Activated CD4-positive, alpha-beta T cell treated with anti-CD3 and anti-CD28 coated beads for 1 hour (primary cell): ENCODE measurements at places on chromosomes 7 and 10.

DNA sequence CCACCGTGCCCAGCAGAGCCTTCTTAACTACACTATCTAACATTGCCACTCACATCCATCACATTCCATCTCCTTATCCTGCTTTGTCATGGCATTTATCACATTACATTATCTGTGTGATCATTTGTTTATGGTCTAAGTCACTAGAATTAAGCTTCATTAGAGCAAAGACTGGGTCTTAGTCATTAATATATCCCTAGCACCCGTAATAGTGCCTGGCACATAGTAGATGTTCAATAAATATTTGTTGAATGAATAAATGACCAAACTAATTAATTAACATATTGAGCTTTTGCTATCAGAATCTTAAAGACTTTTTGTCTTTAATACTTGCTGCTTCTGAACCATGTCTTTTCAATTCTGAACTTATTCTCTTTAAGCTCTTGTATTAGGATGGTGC lies 5.9 kb upstream of the COPG2 start:
- DNase-seq: no peak

- DNase-seq: no peak
Measured at GRCh38 chr10:78019264-78019663, 10.1 kb downstream of the POLR3A start.

DNA sequence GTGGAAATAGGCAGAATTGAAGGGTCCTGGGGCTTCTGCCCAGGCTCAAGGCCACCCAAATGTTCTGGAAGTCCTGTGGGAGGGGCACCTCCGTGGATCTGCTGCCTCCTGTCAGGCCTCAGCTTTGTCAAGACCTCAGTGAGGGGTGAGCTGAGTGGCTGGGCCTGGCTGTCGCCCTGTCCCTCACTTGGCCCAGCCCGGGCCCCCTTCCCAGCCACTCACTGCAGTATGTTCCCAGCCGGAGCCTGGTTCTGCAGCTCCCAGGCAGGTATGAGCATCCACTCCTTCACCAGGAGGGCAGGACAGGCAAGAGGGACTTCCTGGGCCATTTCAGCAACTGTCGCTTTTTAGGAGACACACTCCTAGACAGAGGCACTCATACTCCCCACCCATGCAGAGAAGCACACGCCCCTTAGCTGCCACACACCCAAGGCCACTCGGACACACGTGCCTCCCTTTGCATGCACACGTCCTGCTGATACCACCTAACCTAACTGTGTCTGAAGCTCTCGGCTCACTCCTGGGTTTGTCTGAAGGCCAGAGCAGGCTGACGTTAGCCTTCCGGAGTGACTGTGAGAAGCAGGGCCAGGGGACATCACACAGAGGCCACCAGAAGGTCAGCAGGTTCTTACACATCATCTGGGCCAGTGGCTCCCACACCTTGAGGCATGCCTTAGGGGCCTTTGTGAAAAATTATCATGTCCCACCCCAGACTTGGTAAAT lies 72.2 kb upstream of the COL13A1 start:
- DNase-seq: no peak

- no peak for DNase-seq
Measured at GRCh38 chr10:130923596-130923995, 387.9 kb downstream of the TCERG1L start.

- DNase-seq: no peak
Measured at GRCh38 chr7:5334671-5335070, 51.9 kb downstream of the SLC29A4 start.

DNA sequence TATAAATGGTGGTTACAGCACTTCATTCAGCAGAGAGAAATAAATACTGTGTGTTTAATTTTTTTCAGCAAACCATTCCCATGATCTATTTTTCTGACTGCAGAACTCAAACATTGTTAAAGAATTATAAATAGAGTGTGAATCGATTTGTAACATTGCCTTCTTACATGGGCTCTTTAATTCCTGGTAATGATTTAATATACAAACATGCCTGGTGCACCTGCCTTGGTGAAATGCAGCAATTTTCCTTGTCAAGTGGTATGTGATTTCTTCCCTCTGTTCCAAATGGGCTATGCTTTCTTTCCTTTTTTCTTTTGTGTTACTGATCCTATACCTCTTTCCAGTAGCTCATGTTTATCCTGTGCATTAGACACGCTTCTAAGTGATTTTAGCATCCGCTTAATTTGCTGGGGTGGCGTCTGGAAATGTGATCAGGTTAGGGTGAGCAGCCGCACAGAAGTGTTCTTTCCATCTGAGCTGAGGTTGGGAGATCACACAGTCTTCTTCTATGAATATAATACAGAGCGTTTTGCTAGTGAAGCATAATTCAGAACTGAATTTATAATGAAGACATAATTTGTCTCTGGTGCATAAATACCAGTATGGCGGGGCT lies 94.3 kb upstream of the ITGB1 start:
- DNase-seq: no peak

GRCh38 chr10:47317251-47317650 lies 5.0 kb upstream of the GDF2 start:
- no peak for DNase-seq

DNA sequence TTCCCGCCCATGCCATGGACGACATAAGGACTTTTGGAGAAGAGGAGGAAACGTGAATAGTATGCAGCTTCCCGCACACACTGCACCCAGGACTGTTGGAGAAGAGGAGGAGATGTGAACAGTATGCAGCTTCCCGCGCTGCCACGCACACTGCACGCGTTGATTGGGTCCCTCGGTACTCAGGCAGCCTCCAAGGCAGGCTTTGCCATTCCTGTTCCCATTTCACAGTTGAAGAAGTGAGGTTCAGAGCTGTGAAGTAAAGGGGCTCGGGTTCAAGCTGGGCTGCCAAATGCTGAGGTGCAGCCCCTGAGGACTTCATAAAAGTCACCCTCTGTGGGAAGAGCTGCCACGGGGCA lies 147.9 kb upstream of the FAM20C start:
- DNase-seq: no peak

- DNase-seq: no peak
Measured at GRCh38 chr10:66752714-66753113, 173.1 kb upstream of the LRRTM3 start.

DNA sequence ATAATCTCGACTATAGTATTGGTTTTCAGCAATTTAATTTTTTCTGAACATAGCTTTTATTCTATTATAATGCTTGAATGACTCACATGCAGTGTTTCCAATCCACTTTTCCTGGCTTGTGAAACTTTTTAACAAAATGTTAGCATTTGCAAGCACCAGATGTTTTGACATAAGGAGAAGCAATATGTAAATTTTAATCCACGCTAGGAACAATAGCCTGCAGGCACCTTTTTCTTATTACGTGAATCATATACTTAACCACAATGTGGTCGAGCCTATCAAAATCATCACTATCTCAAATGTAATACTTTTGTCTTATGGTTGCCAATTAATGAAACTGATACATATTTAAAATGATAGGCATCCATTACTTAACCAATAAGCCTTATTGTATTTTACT lies 97.1 kb downstream of the TFEC start:
- DNase-seq: no peak

DNA sequence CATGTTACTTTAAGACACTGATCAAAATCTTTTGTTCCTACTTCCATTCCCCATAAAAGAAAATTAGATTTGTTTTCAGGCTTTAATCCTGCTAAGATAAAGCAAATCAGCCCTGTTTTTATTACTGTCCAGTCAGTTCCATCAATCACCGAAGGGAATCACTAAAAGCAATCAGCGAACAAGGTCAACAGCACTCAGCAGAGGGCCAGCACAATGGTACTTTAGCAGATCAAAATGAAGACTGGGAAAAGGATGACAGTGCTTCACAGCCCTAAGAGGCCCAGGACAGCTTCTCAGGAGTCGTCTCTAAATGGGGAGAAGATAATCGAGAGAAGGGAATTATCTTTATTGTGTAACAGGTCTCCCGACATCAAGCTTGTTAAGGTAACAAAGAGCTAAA lies 32.7 kb downstream of the SEM1 start:
- DNase-seq: no peak

GRCh38 chr10:101189461-101190401 lies 39.5 kb downstream of the LBX1 start:
- DNase-seq: no peak

GRCh38 chr7:1616741-1617140 lies 46.9 kb upstream of the PSMG3 start:
- DNase-seq: no peak

DNA sequence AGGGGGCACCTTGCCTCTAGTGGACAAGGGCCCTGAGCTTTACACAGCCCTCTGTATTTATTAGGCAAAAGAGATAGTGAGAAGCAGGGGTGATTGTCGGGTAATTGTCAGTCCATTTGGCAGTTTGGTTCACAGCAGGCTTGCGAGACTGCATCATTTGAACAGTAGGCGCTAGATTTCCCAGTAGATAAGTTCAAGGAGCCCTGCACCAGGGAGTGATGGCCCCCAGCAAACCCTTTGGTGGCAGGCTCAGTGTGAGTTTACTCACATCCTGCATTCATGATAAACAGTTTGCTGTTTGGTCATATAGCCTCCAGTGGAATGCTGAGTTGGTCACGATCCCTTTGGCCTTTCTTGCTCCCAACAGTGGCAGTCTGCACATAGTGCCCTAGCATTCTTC lies 59.4 kb downstream of the MARCHF5 start:
- no peak for DNase-seq

DNA sequence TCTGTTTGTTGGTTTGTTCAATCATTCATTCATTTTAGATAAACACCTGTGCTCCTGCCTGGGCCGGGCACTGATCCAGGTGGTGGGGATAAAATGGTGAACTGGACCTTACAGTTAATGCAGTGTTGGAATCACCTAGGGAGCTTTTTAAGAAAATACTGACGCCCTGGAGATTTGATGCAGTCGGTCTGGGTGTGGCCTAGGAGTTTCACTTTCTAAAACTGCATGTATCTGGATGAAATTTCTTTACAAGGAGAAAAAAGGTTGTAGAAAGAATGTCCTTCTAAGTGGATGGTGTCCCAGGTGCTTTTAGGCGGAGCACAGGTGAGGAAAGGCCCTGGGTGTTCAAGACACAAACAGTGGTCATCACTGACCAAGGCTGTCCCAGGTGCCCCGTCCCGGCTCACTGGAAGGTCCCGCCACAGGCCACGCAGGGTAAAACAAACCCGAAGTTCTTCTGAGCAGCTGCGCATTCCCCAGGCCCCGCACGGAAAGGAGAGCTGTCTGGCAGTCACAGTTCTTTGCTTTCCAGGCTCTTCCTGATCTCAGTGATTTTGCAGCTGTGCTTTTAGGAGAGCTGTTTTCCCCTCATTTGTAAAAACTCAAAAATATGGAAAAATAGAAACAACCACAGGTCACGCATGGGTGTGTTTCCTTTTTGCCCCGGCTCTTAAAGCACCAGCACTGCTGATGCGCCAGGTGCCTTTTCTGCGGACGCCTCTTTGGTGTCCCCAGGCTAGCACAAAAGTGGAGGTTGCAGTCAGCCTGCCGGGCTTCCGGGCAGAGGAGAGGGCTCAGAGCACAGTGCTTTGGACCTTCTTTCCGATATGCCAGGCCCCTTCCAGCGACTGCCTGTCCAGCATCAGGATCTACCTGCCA lies 161.9 kb downstream of the GRK5 start:
- no peak for DNase-seq

- DNase-seq: no peak
Measured at GRCh38 chr7:30996256-30996655, 32.5 kb downstream of the GHRHR start.

- no peak for DNase-seq
Measured at GRCh38 chr10:24756283-24756682, 32.6 kb upstream of the ARHGAP21 start.

GRCh38 chr10:58360412-58361004 lies 24.7 kb upstream of the TFAM start:
- DNase-seq: no peak

DNA sequence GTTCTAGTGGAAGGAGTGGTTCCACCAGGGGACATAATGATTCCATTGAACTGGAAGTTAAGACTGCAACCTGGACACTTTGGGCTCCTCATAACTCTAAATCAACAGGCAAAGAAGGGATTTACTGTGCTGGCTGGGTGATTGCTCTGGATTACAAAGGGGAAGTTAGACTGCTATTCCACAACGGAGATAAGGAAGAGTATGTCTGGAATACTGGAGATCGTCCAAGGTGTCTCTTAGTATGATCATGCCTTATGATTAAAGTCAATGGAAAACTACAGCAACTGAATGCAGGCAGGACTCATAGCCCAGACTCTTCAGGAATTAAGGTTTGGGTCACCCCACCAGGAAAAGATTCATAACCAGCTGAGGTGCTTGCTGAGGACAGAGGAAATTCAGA lies 310.6 kb upstream of the MGMT start:
- DNase-seq: no peak

- no peak for DNase-seq
Measured at GRCh38 chr7:133837224-133837623, 289.9 kb upstream of the LRGUK start.

GRCh38 chr7:73622909-73623797 lies 1.2 kb downstream of the MLXIPL start:
- no peak for DNase-seq

- no peak for DNase-seq
Measured at GRCh38 chr10:97074256-97075145, 111.3 kb downstream of the SLIT1 start.

- DNase-seq: no peak
Measured at GRCh38 chr7:42138691-42139090, 98.3 kb downstream of the GLI3 start.

- DNase-seq: no peak
Measured at GRCh38 chr10:86958116-86958900, at the start of gene SNCG. TSS of gene SNCG (plus strand) at chr10:86958599. CDS start at chr10:86958698, 99 bp downstream.

GRCh38 chr10:91389636-91390512 lies 20.3 kb upstream of the HECTD2 start:
- DNase-seq: no peak

DNA sequence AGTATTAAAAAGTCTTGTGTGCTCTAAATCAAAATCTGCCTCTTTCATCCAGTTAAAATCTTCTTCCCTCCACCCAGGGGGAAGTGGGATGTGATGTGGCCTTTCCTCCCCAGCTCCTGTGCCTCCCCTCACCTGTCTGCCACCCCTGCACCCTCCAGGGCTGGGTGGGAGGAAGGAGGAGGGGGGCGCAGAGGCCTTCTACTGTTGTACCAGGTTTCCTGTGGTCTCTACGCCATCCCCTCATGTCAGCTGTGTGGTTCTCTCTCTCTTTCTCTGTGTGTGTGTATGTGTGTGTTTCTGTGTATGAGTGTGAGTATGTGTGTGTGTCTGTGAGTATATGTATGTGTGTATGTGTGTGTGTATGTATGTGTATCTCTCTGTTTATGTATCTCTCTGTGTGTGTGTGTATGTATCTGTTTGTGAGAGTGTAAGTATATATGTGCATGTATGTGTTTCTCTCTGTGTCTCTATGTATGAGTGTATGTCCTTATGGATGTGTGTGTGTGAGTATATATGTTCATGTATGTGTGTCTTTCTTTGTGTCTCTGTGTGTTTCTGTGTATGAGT lies 45.5 kb upstream of the C10orf71 start:
- DNase-seq: no peak

DNA sequence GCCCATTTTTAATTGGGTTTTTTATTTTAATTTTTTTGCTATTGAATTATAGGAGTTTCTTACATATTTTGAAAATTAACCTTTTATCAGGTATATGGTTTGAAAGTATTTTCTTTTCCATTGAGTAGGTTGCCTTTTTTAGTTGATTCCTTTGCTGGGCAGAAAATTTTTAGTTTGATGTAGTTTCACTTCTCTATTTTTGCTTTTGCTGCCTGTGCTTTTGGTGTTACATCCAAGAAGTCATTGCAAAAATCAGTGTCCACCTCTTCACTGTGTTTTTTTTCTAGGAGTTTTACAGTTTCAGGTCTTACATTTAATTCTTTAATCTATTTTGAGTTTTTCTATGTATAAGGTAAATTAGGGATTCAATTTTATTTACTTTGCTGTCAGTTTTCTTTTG lies 129.8 kb upstream of the FERD3L start:
- DNase-seq: no peak

- no peak for DNase-seq
Measured at GRCh38 chr7:49488573-49488972, 284.9 kb upstream of the VWC2 start.
